ENCODE measurements at places on chromosomes 6 and 20.

GRCh38 chr6:31272836-31273626 is 1.1 kb upstream of the HLA-C start:
- no peak for DNase-seq

- DNase-seq = no peak
These were observed 43.1 kb downstream of the SLC17A5 start for GRCh38 chr6:73610444-73611275.

DNA sequence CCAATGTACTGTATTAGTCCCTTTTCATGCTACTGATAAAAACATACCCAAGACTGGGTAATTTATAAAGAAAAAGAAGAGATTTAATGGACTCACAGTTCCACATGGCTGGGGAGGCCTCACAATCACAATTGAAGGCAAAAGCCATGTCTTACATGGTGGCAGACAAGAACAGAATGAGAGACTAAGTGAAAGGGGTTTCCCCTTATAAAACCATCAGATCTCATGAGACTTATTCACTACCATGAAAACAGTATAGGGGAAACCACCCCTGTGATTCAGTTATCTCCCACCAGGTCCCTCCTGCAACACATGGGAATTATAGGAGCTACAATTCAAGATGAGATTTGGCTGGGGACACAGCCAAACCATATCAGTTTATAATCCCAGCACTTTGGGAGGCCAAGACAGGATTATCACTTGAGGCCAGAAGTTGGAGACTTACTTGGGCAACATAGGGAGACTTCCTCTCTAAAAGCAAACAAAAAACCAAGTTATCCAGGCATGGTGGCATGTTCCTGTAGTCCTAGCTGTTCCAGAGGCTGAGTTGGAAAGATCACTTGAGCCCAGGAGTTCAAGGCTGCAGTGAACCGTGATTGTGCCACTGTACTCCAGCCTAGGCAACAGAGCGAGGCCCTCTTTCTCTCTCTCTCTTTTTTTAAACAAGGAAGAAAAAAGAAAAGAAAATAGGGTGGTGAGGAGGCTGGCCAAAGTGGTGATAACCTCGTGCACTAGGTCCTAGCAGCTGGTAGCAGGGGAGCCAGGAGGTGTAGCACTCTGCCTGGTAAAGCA is 22.9 kb upstream of the DDR1 start:
- no peak for DNase-seq

DNA sequence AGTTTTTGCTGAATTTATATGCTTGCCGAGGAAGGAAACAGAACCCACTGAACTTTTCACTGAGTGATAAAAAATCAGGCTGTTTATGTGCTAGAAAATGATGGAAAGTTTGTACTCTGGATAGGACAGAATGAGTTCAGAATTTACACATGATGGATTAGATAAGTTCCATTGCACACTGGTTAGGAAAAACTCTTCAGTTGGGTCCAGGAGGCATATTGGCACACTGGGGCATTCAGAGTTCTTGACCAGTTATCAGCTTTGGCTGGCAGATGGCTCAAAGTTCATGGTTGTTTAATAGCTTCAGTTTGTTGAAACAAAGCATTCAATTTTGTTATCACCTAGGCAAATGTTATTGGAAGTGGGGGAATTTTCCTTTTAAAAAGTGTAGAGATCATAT is 613.3 kb upstream of the SYNCRIP start:
- no peak for DNase-seq

GRCh38 chr20:57124800-57125517 is 141.5 kb downstream of the BMP7 start:
- DNase-seq = no peak

- no peak for DNase-seq
These were observed 10.9 kb upstream of the KIAA1586 start for GRCh38 chr6:57035549-57035948.

DNA sequence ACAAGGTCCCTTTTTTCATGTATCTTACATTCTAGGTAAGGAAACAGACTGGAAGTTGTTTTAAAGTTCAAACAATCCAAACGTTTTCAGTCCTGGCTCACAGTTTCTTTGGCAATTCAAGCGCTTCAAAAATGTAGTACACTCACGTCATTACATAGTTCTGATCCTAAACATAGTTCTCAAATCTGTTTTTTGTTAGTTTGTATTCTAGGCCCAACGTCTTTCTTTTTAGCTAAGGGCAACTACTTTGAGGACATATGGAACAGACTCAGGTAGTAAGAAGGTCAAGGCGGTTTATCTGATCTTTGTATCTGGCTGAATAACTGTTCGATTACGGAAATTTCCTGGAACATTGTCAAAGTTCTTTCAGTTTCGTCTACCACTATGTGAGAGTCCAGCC is 36.9 kb upstream of the PLCB4 start:
- DNase-seq = no peak

DNA sequence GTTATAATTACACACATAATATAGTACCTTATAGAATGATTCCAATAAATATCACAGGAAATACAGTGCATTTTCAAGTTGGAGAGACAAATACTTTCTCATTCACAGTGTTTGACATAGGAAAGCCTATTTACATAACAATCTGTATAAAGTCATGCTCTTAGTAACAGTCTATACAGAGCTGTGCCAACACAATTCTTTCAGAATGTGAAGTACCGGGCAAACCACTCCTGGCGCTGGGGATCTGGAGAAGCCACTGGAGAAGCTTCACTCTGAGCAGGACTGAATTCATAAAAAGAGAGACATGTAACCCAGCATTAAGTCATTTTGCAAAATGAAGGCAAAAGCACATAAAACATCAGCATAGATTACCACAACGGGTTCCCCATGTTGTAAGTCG is 24.9 kb upstream of the MCM9 start:
- DNase-seq = no peak

GRCh38 chr20:62325172-62325905 is 22.5 kb downstream of the ADRM1 start:
- no peak for DNase-seq

DNA sequence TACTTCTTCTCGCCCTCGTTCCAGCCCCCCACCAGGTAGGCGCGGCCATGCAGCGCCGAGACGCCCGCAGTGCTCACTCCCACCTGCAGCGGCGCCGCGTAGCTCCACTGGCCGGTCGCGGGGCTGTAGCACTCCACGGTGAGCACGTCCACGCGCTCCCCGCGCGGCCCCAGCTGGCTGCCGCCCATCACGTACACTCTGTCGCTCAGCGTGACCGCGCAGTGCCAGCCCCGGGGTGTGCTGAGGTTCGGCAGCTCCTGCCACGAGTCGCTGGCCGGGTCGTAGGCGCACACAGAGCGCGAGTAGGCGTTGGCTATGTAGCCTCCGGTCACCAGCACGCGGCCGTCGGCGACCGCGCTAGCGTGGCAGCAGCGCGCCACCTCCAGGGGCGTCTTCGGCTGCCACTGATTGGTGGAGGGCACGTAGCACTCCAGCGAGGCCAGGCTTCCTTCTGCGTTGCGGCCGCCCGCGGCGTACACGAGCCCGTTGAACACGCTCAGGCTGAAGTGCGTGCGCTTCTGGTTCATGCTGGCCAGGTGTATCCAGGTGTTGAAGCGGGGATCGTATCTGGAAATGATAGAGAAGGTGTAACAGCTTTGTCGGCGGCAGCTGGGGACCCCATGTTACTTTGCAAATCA is 13.7 kb downstream of the KLHL31 start:
- peak; percentile 70 for DNase-seq

DNA sequence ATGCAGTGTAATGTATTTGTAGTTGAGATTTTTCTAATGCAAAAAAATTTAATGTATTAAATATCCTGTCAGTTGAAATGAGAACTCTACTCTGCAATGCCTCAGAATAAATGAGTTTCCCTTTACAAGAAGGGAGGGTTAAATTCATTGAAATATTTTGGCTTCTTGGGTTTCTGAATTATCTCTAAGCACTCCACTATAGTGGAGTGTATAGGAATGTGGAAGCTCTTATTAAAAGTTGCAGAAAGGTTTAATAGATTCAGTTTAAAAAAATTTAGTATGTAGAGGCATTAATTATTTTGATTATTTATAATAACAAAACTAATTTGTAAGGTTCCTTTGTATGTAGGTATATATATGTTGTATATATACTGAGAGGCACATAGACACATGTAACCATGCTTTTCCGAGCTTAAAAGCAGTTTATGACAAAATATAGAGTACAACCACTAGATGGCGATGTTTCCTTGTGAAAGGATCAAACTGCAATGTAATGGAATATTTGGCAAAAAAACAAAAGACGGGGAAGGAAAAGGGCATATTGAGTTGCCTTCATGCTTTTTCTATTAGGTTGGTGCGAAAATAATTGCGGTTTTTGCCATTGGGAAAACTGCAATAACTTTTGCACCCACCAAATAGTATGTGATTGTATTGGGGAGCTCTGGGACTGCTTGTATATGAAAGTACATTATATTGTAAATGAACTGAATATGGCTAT is 144.2 kb downstream of the MYO6 start:
- no peak for DNase-seq

DNA sequence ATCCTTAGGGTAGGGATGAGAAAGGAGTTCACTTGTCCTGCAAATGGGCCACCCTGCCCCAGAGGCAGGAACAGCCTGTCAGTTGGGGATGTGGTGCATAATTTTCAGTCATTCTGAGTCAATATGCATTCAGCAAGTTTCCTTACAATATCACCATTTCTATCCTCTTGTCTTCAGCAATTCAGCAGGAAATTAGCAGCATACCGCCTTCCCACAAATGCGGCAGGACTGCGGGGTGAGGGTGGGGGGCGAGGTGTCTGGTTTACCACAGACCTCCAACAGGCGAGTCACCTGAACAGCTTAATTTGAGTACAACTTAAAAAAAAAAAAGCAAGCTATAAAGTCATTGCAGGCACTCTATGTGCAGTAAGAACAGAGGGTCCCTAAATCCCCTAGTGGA is 126.8 kb downstream of the MAP3K7 start:
- peak; percentile 27 for DNase-seq

GRCh38 chr6:79392094-79392493 is 145.1 kb downstream of the LCA5 start:
- no peak for DNase-seq

GRCh38 chr6:90135667-90136066 is 161.0 kb downstream of the BACH2 start:
- DNase-seq = no peak

DNA sequence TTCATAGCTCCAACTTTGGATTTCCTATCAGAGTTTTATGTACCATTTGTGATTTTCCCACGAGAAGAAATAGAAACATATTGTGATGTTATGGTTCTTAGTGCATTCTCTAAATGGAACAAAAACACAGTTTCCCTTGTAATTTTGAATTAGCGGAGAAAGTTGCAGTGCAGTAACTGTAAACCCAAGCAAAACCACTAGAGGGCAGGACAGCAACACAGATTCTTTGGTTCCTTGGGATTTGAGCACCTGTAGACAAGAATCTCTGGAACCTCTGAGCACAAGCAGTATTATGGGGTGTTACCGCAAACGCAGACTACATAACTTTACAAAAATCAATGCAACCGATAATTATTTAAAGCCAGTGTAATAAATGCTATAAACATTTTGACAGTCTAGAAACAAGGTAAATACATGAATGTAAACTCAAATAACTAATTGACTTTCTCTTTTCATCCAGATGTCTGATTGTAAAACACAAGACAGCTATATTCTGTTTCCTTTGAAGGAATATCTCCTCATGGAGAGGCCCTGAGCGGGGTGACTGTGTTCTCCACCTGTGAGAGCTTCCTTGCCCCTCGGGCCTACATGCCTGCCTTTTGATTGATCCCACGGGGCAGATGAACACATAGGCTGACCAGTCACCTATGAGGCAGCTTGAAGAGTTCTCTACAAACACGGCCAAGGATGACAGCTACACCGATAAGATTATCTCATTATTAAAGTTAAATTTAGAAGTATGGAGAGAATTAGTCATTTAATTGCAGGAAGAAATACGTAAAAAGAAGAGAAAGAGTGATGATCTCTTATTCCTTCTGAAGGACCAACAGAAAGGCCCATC is 67.5 kb upstream of the COL21A1 start:
- no peak for DNase-seq

- no peak for DNase-seq
These were observed 447.1 kb downstream of the PREX1 start for GRCh38 chr20:48380661-48381060.

DNA sequence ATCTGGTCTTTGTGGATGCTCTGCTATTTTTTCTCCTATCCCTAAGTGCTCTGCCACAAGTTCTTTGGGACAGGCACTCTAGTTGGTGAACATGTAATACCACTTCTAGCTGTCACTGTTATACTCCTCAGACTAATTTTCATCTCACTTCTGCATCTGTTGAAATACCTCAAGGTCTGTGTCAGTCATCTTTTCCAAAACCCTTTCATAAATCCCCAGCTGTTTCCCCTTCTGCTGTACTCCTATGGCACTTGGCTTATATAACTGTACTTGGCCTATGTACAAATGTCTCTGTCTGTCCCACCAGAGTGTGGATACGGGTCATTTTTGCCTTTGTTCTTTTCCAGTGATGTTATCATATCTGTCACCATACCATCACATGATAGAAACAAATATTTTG is 124.2 kb downstream of the FHL5 start:
- DNase-seq = no peak

DNA sequence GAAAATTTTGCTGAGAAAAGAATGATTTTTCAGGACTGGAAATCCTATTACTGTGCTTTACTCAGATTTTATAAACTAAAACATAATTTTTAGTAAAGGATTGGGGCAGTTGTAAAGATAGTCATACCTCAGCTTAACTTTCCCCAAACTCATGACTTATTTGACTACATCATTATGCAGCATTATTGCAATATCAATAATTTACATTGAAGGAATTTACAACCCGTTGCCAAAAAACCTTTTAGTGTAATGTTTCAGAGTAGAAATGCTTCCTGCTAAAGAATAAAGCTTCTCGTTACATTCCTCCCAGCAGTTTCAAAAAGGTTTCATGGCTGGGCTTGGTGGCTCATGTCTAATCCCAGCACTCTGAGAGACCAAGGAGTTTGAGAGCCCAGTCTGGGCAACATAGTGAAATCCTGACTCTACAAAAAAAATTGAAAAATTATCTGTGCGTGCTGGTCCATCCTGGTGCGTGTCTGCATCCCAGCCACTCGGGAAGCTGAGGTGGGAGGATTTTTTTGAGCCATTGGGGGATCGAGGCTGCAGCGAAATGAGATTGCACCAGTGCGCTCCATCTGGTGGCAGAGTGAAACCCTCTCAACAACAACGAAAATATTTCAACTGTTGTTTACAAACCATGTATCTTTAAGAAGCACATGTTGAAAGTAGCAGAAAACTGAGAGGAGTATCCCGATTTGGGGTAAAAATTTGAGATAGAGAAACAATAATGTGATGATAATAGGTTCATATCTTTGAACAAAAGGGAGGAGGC is 4.4 kb downstream of the AMD1 start:
- DNase-seq = no peak
